Stimulated activated CD4-positive, alpha-beta T cell treated with anti-CD3 and anti-CD28 coated beads, Interleukin-4, amount 100 ng/mL, for 1 hour (primary cell): ENCODE measurements at places on chromosomes 2 and 18.
A peak's percentile ranks its signal among the peaks of the same experiment; 100 is the strongest.

- DNase-seq = no peak
These were observed 128.7 kb downstream of the LYPD6B start for GRCh38 chr2:149167001-149167780.

DNA sequence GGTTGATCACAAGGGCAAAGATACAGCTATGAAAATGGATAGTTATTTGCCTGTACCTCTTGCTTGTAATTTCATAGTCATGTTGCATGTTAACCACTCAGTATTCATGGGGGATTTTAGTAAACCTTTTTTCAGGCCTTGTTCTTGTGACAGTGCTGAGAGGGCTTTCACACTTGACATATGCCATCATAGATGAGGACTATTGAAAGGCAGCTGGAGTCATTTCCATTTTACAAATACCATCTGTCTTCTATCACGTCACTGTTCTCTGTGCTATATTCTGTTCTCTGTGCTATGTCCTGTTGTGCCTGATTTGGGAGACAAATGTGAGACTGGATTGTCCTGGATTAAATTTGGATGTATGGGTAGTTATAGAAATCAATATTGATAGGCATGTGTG, 131.7 kb downstream of the LYPD6B start:
- DNase-seq = no peak

GRCh38 chr18:48839819-48840490, 110.8 kb downstream of the SMAD7 start:
- DNase-seq = no peak

DNA sequence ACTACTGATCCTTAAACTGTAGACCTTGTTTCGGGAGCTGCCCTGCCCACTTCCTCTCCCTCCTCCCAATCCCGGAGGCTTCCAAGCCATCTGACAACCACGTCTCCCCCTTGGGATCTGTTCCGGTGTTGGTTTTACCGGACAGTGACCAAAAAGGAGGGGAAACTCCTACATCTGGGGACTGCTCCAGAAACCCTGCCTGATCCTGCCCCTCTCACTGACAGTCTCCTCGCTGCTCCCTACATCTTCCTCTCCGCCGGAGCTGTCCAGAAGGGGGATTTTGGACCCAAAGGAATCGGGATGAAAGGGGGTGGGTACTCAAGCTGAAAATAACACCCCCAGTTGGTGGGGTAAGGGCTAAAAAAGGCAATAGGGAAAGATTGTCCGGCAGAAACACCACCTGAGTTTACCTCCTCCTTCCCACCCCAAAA, 1.5 kb downstream of the INO80D start:
- peak; percentile 4 for DNase-seq

DNA sequence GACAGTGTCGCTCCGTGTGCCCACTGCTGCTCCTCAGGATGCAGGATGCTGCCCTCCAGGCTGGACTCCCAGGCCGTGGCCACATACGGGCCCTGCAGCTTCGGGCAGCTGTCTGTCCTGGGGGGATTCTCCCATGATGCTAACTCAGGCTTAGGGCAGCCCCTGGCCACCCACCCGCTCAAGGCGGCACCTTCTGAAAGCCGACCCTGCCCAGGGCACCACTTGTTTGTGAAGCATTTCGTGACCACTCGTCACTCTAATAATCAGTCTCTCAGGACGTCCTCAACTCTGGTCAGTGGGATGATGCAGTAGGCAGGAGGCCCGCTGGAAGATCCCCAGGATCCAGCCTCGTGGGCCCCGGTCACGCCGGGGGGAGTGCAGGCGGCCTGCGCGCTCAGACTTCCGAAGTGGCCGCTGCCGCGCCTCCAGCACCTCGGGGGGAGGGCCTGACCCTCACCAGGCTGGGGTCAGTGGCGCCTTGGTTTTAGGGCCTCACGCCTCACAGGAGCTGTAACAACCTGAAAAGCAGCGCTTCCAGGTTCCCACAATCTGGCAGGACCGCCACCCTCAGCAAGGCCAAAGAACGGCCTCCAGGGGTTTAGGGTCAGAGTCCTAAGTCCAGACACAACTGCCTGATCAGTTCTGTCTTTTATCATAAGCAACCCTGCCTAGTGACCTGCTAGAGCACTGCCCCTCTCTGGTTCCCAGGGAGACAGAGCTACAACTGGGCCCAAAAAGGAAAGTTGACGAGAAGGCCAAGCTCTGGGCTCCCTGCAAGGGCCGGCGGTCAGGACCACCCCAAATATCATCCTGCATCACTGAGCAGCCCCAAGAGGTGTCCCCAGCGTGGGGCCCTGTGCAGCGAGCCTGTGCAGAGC, 53.0 kb downstream of the EIPR1 start:
- no peak for DNase-seq

- DNase-seq = no peak
These were observed 37.8 kb upstream of the DNMT3A start for GRCh38 chr2:25379535-25379934.

DNA sequence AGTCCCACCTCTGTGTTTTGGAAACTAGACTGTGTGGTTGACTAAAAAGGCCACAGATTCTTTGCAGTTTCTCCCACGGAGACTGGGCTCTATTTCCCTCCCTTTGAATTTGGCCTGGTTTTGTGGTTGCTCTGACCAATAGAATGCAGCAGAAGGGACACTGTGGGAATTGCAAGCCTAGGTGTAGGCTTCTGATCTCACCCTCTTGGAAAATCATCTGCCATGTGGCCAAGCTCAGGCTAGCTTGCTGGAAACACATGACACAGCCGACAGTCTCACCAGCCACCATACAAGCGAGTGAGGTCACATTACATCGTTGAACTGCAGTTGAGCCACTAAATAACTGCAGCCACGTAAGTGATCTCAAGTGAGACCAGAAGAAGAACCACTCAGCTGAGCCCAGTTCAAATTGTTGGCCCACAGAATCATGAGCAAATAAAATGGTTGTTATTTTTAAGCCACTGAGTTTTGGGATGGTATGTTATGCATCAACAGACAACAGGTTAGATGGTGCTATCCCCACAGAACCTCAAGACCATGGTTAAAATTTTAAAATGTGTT, 319.1 kb upstream of the MEX3C start:
- DNase-seq = no peak

- DNase-seq = no peak
These were observed 457.3 kb downstream of the XIRP2 start for GRCh38 chr2:167345559-167345958.
